ENCODE measurements at places on chromosomes 6 and 20.

- no peak for DNase-seq
These were observed at the start of gene FNDC11 for GRCh38 chr20:63553933-63554290. Gene FNDC11 (plus strand): TSS chr20:63554159. CDS start chr20:63555664, 1,505 bp downstream.

GRCh38 chr6:41732591-41733359, 2.6 kb downstream of the TFEB start:
- DNase-seq, result peak; percentile 25

DNA sequence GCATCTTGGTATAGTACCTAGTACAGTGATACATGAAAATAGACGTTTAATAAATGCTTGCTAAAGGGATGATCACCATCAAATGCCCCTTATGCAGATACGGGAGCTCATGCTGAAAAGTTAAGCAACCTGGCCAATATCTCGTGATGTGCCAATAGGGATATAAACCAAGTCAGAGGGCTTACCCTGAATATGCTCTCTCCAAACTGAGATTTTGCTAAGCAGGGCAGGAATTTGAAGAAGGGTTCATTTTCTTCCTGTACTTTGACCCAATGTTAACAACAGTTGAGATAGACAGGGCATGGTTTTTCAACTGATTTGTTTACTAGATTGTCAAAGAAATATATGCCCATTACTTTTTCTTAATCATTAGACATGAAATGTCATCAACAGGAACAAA, 219.3 kb upstream of the PREP start:
- no peak for DNase-seq

DNA sequence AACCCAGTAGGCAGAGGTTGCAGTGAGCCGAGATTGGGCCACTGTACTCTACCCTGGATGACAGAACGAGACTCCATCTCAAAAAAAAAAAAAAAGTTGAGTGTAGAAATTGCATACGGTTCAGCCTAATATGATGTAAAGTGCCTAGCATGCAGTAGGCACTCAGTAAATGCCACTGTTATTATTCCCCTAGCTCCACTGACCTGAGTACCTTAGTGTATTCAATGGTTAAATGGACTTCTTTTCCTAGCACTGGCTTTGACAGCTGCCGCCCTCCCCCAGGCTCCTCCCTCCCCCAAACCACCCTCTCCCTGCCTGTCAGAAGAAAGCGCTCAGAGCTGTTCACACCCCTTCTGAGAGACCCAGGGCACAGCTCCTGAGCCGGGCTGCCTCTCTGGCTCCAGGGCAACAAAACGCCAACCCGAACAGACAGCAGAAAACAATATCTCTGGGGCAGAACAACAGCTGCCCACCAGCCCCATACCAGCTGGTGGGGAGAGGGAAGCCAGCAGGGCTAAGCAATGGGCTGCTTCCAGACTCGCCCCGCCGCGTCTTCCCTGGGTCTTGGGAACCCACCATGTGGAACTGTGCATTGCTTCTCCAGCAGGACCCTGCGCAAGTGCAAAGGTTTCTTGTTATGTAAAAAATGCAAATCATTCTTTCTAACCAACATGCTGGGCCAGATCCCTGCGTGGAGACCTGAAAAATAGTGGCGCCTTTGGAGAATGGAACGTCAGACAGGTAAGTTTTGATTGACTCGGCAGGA, 4.5 kb downstream of the CPNE5 start:
- no peak for DNase-seq

- DNase-seq, result no peak
These were observed 333.0 kb downstream of the RFPL4B start for GRCh38 chr6:112680091-112680490.

DNA sequence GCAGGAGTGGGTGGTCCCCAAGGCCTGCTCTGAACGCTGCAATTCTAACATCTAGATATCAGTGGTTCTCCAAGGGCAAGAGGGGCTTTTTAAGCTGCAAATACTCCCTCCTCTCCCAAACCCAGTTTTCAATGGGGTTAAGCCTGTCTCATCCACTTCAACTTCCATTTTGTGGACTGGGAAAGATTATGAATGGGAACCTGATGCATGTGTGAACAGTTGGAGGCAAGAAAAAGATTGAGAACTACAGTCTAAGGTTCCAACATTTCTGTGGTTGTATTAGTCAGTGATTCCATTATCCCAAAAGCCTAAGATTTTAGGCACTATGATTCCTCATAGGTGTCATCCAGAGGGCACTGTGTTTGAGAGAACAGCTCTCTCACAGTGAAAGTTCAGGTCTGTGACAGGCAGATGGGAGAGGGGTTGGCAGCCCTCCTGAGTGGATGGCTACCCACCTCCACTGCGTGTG, 53.7 kb downstream of the HNF4A start:
- DNase-seq, result no peak

GRCh38 chr20:14820771-14821170, 483.4 kb upstream of the FLRT3 start:
- no peak for DNase-seq

DNA sequence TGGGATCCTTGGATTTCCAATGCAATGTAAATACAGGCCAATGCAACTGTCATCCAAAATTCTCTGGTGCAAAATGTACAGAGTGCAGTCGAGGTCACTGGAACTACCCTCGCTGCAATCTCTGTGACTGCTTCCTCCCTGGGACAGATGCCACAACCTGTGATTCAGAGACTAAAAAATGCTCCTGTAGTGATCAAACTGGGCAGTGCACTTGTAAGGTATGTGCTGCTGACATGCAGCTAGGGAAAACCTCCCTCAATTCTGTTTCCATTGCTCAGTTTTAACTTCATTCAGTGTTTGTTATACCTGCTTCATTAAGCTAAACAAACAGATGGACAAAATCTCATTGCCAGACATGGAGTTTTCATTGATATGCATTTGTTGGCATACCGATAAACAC, 397.1 kb downstream of the ARHGAP18 start:
- DNase-seq, result no peak

GRCh38 chr6:40152196-40152595, 217.9 kb upstream of the MOCS1 start:
- DNase-seq, result no peak

- DNase-seq, result no peak
These were observed 2.0 kb downstream of the DXO start for GRCh38 chr6:31969712-31970603.

GRCh38 chr6:112307707-112308106, 39.4 kb upstream of the RFPL4B start:
- DNase-seq, result no peak

DNA sequence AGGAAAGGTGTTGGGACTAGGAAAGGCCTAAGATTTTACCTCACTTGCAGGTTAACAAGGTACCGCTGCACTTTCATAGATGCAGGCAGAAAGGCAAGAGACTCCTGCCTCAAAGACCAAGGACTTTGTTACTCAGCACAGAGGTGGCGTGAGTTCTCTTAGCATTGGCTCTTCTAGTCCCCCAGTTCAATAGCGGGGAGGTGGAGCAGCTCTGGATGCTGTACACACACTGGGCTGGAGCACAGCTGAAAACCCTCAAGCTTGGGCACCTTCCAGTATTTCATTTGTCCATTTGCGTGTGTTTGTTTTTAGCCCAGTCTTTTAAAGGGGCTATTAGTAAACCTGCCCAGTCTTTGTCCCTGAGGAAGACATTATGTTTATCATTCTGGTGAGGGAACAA, 345.2 kb downstream of the FARS2 start:
- DNase-seq, result no peak

GRCh38 chr6:157323966-157324300, 614 bp upstream of the TMEM242 start:
- DNase-seq, result no peak

DNA sequence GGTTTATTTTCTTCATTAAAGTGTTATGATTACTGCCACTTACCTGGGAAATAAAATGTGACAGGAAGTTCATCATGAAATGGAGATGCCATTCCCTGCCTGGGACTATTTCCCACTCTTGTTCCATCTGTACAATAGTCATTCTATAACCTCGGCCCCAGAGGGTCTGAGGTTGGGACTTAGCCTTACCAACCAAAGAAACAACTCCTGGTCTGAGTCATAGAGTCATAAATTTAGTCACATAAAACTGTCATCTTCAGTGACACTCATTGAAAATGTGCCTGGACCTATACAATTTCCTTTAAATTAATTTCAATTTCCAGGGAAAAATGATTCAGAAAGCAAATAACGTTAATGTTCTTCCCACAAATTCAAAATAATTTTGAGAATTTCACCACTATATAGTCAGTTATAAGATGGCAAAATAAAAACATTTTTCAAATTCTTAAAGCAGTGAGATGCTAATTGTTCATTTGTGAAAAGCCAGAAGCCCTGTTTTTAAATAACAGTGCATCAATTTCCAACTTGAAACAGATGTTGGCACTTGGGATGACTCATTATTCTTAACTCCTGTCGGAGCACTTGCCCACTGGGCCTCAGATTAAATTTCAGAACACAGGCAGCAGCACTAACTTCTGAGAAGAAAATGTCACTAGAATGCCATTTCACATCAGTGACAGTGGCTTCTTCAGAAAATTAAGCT, 201.2 kb upstream of the SMLR1 start:
- DNase-seq, result no peak

Data from stimulated activated CD4-positive, alpha-beta T cell treated with anti-CD3 and anti-CD28 coated beads, Interleukin-1b, Interleukin-23, amount 100 ng/mL, for 24 hours (primary cell).